ENCODE measurements at places on chromosomes 6 and 20.
A peak's percentile ranks its signal among the peaks of the same experiment; 100 is the strongest.

GRCh38 chr20:3876676-3877075, 12.5 kb upstream of the PANK2 start:
- no peak for DNase-seq

DNA sequence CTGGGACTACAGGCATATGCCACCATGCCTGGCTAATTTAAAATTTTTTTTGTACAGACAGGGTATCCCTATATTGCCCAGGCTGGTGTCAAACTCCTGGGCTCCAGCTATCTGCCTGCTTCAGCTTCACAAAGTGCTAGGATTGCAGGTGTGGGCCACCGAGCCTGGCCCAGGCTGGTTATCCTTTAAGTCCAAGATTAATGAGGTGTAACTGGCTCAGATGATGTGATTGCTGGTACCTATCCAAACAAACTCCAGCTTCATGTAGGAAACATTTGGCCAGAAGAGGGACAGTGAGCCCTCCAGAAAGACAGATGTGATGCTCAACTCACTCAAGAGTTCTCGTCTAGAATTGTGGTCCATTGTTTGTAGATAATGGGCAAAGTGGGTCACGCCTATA, 9.2 kb upstream of the ZNF318 start:
- no peak for DNase-seq

DNA sequence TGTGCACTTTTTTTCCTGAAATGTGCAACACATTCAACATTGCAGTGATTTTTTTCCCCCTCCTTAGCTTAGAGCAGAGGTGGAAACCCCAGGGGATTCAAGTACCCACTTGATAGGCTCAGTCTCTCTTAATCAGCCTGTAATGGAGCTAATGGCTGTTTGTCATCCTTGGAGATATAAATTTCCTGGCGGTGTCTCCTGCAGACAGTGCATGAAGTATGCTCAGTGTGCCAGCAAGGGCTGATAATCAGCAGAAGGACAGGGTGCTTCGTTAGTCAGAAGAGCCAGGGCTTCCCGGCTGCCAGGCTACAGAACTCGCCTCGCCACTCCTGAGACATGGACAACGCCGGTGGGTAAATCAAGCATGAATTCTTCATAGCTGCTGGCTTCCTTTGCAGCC, 69.8 kb upstream of the PHACTR2 start:
- DNase-seq: no peak

DNA sequence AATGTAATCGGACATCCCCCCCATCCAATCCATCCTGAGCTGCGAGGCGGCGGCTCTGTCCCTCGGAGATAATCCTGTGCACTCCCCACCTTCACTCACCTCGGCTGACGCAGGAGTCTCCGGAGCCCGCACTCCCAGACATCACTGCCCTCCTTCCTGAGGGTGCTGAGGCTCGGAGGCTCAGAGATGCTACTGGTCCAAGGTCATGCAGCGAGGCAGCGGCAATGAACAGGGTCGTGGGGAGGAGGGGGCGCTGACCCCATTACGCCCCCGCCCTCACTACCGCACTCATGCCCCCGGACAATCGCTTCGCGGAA, 485 bp downstream of the ADISSP start:
- peak; percentile 48 for DNase-seq

DNA sequence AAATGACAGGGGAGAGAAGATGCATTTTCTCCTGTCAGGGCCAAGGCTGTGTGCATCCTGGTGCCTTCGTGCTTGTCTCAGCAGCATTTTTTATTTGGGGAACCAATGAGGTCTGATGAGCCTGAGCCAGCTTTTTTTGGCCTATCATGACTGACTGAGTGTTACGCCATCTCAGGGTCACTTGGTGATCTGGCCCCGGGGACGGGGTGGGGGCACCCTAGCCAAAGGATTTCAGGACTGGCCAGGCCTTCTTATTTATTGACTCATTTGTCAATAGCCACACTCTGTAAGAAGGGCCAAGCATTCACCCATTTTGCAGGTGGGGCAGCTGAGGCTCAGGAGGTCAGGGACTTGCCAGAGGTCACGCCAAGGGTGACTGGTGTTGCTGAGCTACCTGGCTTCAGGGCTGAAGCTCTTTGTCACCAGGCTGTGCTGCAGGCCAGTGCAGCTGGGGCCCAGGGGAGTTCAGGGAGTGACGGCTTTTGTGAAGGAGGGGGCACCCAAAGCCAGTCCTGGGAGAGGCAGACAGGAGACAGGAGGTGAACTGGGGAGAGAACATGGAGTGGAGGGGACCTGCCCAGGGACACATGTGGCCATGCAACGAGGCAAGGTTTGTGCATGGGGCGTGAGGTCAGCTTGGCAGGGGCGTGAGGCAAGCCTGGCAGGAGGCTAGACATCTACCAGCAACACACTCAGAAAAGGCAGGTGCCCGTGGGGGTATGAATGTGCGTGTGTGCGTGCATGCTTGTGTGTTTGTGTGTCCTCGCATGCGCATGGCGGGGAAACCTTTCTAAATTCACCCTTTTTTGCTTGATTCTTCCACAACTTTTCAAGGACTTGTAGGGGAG, 31.1 kb downstream of the VSTM2L start:
- no peak for DNase-seq

DNA sequence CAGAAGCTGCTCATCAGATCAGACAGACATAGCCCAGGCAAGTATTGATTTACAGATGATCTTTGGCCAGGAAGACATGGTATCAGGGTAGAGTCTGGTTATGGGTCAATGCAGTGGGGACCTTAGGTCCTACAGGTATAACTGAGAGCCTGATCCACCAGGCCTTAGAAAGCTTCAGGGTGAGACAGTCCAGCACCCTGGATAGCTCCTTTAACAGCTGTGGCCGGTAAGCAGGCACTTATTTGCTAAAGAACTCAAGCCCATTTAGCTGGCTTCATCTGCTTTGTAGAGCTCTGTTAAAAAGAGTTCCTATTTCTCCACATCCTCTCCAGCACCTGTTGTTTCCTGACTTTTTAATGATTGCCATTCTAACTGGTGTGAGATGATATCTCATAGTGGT, 39.6 kb downstream of the ESR1 start:
- DNase-seq: peak; percentile 25

DNA sequence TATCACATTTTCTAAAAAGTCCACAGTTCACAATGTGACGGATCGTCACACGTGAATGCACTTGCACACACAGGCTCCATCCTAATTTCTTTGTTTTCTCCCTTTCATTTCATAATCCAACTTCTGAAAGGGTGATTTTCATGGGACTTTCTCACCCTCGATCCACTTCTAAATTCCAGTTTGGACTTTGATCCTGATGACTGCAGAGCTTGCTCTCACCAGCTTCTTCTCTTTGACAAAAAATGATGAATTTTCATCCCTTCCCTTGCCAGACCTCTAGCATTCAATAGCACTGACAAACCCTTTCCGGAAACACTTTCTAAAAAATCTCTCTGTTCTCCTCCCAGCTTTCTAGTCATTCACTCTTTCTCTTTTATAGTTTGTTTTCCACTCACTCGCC, 341.2 kb downstream of the SYNE1 start:
- no peak for DNase-seq

- DNase-seq: no peak
These were observed 105.3 kb upstream of the KCNG1 start for GRCh38 chr20:51128198-51128597.

GRCh38 chr6:64294034-64294433, 658.4 kb downstream of the PHF3 start:
- no peak for DNase-seq

DNA sequence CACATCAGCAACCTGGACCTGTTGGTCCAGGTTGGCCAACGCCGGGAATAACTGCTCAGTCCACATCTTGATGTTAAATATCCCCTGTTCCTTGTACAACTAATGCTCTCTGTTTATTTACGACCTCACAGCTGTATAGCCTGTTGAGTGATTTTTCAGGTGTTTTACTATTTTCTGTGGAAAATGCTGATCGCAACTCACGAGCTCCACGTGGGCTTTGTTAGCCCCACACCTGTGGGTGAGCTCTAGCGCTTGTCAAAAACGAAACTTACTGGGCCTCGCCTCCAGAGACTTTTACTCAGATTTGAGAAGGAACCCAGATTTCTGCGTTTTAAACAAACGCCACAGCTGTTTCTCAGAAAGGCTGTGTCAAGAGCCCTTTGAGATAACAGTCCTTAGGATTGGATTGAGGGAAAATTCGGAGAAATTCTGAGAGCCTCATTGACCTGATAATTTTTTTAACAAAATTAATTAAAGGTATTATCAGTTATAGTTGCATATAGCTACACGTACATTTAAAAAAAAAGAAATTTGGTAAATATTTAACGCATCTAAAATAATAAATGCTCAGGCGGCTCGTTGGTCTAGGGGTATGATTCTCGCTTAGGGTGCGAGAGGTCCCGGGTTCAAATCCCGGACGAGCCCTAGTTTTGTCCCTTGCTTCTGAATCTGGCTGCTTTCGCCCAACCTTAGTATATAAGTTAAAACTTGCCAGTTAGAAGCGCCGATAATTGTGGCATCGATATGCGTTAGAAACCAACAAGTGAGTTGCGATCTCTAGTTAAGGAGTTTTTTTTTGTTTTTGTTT, 16.7 kb downstream of the HMGN4 start:
- DNase-seq: peak; percentile 33

GRCh38 chr6:34152806-34153520, 7.1 kb upstream of the GRM4 start:
- no peak for DNase-seq

- DNase-seq: no peak
These were observed 159.3 kb upstream of the ECI2 start for GRCh38 chr6:4294636-4295035.

GRCh38 chr6:15673666-15674065, 10.8 kb upstream of the DTNBP1 start:
- no peak for DNase-seq

DNA sequence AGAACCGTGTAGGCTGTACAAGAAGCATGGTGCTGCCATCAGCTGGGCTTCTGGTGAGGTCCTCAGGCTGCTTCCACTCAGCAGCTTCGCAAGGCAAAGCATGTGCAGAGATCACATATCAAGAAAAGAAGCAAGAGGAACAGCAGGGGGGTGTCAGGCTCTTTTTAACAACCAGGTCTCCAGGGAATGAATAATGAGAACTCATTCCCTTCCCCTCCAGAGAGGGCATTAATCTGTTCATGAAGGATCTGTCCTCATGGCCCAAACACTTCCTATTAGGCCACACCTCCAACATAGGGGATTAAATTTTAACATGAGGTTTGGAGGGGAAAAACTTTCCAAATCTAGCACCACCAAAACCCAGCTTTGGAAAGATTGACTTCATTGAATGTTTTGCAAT, 20.0 kb downstream of the GINM1 start:
- DNase-seq: no peak

GRCh38 chr6:164290101-164290500, 875.6 kb downstream of the QKI start:
- no peak for DNase-seq

GRCh38 chr6:17585766-17586490, 14.2 kb upstream of the FAM8A1 start:
- DNase-seq: peak; percentile 13

All from small intestine (tissue), 16 donors.